ENCODE measurements at places on chromosomes 1 and 21.

GRCh38 chr1:115669886-115670285 lies 28.1 kb downstream of the VANGL1 start:
- no peak for DNase-seq

GRCh38 chr1:176770066-176770465 lies 307.1 kb downstream of the PAPPA2 start:
- no peak for DNase-seq

DNA sequence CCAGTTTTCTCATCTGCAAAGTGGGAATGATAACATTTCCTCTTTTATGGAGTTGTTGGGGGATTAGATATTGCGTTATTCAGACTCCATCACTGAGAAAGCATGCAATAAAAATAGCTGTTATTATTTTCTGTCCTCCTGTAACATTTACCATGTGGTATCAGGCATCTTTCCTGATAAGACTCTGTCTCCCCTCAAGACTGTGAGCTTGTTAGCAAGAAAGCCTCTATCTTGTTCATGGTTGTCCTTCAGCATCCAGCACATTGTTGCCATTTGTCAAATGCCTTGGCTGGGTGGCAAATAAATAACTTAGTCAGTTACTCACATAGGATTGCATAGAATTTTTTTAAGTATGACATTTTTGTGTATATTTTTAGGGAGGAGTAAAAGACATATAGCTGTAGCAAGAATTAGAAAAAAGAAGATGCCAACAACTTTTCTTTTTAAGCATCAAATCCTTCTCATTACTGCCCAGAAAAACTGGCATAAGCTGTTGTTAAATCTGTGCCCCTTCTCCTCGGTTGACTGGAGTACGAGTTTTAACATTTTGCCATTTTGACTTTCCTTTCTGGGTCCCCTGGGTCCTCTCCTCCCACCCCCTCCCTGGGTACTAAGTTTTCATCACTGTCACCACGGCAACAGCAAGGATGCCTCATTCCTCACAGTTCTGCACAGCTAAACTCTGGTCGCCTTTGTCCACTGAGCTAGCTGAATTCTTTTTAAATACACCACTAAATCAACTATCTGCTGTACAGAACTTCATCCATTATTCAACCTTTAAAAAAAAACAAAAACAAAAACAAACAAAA lies 1.0 kb upstream of the JAM2 start:
- DNase-seq, result no peak

GRCh38 chr1:186730951-186731729 lies 50.9 kb upstream of the PTGS2 start:
- DNase-seq, result no peak

- DNase-seq, result no peak
These were observed 838.6 kb downstream of the LTN1 start for GRCh38 chr21:28154121-28154520.

DNA sequence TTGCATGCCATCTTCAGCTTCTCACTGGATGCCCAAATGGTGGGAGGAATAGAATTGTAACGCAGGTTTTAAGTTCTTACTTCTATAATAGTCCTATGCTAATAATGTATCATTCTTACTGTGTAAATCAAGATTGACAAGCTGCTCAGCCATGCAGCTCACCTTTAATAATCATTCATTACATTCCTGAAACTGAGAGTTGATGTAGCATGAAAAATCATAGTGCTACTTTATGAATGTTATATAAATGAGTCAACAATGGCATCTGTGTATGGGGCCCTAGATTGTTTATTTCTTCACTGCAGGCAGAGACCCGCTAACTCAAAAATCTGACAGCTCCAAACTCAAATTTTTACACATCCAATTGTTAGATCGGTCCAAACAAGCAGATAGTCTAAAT lies 34.4 kb downstream of the FH start:
- DNase-seq, result no peak

DNA sequence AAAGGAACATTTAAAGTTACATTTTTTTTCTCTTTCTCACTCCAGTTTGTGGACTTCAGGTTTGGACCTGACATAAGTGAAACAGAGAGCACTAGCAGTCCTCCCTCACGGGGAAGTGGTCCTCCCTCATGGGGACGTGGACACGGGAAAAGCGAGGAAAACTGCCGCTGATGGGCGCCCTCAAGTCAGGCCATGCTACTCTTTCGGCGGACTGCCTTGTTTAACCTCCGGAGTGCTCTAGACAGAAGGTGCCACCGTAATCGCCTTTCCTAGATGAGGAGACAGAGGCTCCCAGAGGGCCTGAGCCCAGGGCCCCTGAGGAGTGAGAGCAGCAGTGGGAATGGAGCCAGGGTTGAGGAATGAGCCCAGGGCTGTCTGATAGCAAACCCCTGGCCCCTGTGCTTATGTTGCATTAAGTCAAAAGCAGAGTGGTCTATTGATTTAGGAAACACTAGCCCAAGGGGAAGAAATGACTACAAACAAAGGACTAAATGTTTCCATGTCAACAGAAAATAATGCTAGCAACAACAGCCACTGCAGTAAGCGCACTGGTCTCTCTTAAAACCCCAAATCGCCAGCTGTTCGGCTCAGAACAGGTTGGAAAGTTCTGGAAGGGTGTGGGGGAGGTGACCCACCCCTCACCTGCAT lies 84.1 kb downstream of the DMRTB1 start:
- no peak for DNase-seq

- no peak for DNase-seq
These were observed 37.2 kb upstream of the IPO9 start for GRCh38 chr1:201791779-201792173.

DNA sequence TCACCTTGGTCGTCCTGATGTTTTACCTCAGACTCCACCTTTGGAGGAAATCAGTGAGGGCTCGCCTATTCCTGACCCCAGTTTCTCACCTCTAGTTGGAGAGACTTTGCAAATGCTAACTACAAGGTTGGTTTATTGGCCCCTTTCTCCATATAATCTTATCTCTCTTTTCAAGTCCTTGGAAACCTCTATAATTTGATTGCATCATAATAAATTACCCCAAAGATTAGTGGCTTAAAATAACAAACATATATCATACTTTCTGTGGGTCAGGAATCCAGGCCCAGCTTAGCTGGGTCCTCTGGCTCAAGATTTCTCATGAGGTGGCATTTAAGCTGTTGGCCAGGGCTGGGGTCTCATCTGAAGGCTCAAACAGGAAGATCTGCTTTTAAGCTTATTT lies 12.1 kb upstream of the PSMD4 start:
- DNase-seq, result no peak

- DNase-seq, result no peak
These were observed 109.9 kb downstream of the NGF start for GRCh38 chr1:115228191-115228590.

GRCh38 chr1:60390593-60391282 lies 317.2 kb upstream of the C1orf87 start:
- no peak for DNase-seq

DNA sequence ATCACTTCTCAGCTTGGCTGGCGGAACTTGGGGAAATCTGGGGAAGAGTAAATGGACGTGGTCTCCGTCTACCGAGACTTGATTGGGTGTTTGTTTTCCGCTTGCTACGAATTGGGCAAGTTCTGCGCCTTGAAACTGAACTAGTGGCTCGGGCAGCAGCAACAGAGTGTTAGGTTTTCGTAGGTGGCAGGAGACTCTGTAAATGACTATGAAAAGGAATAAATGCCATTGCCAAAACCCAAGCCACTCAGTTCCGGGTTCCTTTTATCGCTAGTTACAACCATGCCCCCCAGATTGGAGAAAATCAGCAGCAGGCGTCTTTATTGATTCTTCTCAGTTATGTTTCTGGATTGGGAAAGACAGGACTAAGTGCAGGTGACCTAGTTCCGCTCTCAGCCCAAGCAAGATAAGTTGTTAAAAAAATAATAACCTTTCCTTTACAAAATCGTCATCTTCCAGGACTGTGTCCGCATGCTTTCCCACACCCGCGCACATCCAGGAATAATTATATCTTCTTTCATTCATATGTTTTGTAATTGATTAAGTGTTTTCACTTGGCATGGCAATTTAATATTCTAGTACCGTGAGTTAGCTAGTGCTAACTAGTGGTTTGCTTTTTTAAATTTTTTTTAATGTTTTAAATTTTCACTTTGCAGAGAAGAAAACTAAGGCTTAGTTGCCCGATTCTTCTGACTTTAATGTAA lies 3.4 kb downstream of the LHX9 start:
- no peak for DNase-seq

DNA sequence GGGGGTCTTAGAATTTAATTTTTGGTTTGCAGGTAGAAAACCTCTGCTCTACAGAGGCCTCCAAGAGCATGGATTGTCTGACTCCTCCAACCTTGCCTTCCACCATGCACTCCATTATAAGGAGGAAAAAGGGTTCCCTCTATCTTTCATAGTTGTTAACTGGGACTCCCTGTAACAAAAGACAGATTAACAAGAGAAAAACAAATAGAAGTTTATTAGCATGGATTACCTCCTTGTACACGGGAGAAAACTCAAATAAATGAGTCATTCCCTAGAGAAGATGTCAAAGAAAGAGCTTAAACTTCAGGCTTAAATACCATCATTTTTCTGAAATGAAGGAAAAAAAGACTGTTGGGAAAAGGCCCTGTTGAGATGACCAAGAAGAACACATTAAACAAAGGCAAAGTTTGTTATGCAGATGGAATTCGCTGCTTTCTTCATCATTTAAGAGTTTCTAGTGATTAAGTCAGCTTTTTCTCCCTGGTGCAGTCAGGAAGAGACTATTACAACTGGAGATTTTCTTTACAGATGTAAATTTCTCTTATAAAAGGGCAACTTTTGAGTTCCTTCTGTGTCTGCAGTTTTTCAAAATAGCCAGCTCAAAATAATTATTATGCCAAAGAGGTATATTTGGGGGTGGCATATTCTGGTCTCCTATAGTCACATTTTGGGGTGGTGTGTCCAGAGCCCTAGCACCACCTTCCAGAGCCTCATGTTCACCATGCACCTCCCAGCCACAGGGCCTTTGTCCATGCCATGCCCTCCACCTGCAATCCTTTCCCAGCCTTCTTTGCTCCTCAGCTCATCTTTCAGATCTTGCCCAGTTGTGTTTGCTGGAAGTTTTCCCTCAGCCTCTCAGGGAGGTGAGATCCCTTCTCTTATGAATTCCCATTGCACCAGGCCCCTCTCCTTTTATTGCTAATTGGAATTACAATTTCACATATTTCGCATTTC lies 63.1 kb upstream of the KLHDC7A start:
- no peak for DNase-seq

DNA sequence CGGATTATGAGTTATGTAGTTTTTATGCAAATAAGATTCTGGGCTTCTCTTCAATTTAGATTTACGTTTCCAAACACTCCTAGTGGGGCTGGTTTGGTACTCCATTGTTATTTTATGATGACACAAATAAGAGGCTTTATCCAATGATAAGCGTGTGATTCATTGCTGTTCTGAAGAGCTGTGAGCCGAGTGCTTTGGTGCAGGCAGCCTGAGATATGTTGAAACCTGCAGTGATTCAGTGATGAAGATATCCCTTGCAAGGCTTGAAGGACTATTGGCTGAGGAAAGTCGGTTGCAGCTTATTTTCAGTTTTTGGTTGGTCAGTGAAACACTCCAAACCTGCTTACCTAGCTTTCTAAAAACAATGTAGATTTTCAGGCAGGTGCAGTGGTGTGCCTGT lies 112.2 kb downstream of the RYR2 start:
- no peak for DNase-seq

DNA sequence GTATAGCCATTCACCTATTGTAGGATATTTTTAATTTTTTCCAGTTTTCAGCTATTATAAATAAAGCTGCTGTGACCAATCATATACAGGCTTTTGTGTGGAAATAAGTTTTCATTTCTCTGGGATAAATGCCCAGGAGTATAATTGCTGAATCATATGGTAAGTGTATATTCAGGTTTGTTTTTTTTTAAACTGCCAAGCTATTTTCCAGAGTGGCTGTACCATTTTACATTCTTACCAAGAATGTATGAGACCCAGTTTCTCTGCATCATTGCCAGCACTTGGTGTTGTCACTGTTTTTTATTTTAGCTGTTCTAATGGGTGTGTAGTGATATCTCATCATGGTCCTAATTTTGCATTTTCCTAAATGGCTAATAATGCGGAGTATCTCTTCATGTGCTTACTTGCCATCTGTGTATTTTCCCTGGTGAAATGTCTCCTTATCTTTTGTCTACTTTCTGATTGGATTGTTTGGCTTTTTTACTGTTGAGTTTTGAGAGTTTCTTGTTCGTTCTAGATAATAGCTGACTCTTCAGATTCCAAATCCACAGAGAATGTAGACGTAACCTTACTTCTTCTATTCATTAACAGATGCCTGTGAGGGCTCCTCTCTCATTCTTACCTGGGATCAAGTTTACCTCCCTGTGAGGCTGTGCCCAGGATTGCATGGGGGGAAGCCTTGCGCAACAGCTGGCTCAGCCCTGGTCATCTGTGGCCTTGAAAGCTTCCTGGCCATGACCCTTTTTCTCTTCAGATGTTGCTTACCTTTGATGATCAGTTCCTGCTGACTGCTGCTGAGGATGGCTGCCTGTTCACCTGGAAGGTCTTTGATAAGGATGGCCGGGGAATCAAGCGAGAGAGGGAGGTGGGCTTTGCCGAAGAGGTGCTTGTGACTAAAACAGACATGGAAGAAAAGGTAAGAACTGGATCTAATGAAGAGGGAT lies 42.6 kb downstream of the CFAP57 start:
- DNase-seq, result no peak

DNA sequence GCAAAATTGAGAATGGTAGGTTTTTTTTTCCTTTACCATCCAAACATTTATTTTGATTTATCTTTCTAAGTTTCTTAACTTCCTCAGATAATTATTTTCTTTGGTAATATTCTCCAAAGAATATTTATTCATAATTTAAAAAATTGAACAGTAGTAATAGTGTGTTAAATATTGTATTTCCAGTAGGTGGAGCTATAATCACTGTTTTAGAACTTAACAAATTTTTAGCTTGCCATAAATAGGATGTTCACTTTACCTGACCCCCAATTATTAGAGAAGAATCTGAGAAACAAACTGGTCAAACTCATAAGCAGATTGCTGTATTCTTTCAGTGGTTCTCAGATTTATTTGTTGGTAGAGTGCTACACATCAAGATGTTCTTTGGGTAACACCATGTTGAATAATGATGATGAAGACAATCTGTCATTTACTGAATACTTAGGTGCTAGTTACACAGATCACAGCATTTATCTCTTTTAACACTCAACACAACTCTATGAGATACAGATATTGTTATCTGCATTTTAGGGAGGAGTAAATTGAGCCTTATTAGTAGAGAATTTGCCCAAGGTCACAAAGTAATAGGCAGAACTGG lies 82.4 kb upstream of the GPR88 start:
- no peak for DNase-seq

GRCh38 chr1:204858363-204858821 lies 12.3 kb upstream of the NFASC start:
- no peak for DNase-seq

DNA sequence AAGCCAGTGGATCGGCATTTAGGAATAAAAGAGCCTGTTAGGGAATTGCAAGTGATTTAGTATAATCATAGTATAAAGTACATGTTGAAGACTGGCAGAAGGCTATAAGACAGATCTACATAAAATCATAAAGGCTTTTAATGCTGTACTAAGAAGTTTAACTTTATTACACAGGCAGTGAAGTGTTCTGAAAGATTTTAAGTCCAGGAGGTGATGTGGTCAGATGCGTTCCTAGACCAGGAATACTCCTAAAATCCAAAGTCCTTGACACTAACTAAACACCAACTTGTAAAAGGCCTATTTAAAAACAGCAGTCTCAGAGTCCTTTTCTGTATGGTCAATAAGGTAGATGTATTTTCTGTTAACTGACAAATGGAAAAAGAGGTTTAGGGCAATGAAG lies 57.0 kb downstream of the KIFAP3 start:
- DNase-seq, result no peak

- no peak for DNase-seq
These were observed 27.9 kb upstream of the MYOC start for GRCh38 chr1:171680339-171680738.

GRCh38 chr21:25107708-25108107 lies 499.6 kb downstream of the MRPL39 start:
- DNase-seq, result no peak
